LHCN-M2 (cell line): ENCODE measurements at places on chromosomes 2 and 18.

- no peak for DNase-seq
Measured at GRCh38 chr2:71503837-71504236, 50.5 kb downstream of the DYSF start.

- DNase-seq = peak; percentile 78
Measured at GRCh38 chr2:164903951-164904350, 51.4 kb downstream of the SLC38A11 start.

DNA sequence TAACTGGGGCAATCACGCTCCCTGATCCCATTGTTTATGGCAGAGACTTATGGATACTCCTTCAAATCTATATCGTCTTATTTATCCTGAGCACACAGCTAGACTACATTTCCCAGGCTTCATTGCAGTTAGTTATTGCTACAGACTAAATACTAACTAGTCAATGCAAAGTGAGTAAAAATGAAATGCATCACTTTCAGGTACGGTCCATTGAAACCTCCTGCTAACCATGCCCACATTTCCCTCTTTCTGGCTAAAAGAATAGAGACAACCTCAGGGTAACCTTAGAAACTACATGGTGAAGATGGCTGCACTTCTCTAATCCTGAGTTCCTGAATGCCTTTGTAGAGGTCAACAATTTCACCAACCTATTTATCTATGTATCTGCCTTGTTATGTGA, 437.4 kb downstream of the EPHA4 start:
- DNase-seq = no peak

GRCh38 chr2:235859651-235860050, 308.5 kb downstream of the GBX2 start:
- no peak for DNase-seq

GRCh38 chr18:73741946-73742345, 405.7 kb downstream of the FBXO15 start:
- no peak for DNase-seq

DNA sequence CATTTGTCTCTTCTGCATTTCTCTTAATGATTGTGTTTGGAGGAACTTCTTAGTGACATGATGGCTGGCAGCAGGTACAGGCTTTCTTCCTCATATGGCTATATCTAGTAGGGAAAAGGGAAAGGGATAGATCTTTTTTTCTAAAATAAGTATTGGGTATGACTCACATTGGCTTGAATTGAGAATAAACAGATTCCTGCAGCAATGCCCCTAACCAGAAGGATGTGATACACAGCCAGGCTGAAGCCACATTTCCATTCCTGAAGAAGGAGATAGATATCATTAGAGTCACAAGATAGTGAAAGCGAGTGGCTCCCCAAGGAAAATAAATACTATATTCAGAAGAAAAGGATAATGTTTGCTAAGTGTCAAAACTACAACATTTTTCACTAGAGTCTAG, 61.1 kb downstream of the VWC2L start:
- no peak for DNase-seq
